ENCODE measurements at places on chromosomes 4 and X.
A peak's percentile ranks its signal among the peaks of the same experiment; 100 is the strongest.

- DNase-seq: no peak
Measured at GRCh38 chr4:5839751-5840674, 52.9 kb downstream of the CRMP1 start.

- DNase-seq: no peak
Measured at GRCh38 chr4:4866866-4867374, 7.5 kb downstream of the MSX1 start.

DNA sequence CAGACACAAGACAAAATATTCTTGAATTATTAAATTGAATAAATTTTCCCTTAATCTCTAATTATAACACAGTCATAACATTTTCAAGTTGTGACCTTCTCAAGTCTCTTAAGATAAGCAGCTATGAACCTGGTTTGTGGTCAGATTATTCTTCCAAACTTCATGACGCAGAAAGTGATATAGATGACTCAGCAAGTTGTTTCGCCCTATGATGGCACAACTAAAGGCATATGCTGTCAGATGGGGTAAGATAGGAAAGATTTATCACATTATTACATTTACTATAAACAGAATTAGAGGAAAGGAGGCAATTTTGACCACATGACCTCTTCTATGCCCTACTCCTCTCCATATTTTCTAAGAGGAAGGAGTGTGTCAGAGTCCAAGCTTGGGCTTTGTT is 4.6 kb upstream of the DCAF12L2 start:
- DNase-seq: no peak

- no peak for DNase-seq
Measured at GRCh38 chr4:8916906-8917305, 45.3 kb upstream of the HMX1 start.

- DNase-seq: no peak
Measured at GRCh38 chr4:87262886-87263285, 42.5 kb upstream of the KLHL8 start.

DNA sequence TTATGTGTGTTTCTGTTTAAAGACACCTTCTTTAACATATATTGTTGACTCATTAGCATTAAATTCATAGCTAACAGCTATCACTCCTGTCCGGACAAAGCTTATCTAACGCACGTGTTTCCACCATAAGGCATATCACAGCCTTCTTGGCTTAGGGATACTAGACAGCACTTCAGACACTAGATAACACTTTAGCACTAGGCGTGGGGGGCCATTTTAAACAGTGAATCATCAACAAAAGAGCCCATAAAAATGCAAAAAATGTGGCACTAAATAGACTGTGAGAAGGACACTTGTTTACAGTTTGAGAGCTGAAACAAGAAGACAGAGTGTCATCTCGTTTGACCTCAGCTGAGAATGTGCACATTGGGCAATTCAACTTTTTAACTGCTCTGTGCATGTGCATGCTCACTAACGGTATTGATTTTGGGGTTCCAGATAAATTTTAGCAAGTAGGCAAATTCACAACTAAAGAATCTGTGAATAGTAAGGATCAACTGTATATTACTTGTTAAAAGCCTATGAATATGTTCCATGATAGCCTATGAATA is 58.9 kb upstream of the RAI2 start:
- no peak for DNase-seq

DNA sequence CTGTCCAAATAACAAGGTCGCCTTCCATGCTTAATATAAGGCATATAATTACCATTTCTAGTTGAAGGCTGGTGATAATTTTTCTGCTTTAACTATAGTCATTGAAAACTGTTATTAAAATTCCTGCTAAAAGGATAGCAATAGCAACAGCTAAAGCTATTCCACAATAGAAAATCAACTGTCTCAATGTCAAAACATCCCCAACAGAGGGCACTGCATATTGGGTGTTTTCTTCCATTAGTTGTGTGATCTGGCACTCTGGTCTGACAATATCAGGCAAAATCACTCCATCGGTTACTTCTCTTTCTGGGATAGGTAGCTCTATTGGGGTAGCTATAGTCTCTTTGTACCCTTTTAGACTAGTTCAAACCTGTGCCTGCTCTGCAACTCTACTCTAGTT is 53.5 kb downstream of the TMPRSS11F start:
- no peak for DNase-seq

- DNase-seq: no peak
Measured at GRCh38 chrX:138708268-138708667, 3.2 kb downstream of the FGF13 start.

- no peak for DNase-seq
Measured at GRCh38 chr4:60463857-60464502, 736.1 kb upstream of the ADGRL3 start.

DNA sequence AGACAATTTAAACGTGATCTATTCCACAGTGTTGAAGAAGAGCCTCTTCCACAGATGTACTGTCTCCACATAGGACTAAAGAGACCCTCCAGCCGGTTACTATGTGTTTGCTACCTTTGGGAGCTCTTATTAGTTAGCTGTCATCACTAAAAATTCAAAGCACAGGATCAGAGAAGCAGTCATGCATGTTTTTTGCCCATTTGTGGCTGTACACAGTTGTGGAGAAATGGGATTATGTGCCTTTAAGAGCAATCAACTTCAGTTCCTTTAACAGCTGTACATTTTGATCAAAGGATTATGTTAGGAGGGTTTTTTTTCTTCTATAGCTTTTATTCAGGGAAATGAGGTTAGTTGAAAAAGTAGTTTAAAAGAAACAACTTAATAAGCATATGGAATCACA is 149.0 kb upstream of the SPOCK3 start:
- no peak for DNase-seq

GRCh38 chr4:77181720-77182119 is 24.7 kb downstream of the CCNG2 start:
- DNase-seq: no peak

DNA sequence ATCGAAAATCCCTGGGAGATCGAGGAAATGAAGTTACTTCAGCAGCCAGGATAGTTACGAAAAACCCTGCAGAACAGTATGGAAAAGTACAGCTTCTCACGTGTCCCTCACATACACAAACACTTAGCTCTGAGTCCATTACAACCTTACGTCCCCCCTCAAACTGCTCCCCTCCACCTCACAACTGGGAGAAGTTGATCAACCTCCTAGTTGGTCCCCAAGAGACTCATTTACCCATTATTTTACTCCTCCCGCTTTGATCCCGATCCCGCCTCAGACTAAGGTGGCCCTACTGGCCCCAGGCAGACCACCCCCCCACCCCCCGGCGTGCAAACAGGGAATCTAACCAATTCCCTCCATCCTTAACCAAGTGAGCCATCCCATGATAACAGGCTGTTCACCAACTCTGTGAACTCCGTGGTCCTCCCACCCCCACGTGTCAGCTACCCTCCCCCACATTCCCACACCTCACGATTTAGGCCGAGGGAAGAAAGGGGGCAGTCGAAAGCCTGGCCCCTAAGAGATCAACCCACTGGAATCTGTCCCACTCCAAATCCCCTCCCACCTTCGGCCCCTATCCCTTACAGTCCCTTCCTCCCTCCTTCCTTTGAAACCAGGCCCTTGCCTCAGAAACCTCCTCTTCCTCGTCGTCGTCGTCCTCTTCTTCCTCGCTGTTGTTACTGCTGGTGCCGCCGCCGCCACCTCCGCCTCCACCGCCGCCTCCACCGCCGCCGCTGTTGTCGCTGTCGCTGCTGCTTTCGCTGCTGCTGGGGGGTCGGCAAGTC is 755 bp downstream of the ANKRD17 start:
- DNase-seq: peak; percentile 3

GRCh38 chrX:123736333-123736921 is 3.6 kb upstream of the THOC2 start:
- DNase-seq: no peak

GRCh38 chr4:94357624-94358023 is 15.0 kb upstream of the HPGDS start:
- no peak for DNase-seq

DNA sequence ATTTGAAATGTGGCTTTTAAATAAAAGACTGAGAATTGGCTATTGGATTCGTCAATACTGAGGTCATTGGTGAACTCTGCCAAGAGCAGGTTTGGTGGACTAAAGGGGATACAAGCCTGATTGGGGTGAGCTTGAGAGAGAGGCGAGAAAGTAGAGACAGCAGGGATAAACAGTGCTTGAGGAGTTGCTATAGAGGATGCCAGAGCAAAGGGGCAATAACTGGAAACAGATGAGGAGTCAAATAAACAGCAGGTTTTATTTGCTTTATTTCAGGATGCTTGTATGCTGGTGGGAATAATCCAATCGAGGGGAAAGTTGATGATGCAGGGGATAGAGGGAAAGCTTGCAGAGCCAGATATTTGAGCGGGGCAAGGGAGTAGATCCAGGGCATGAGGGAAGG is 24.0 kb upstream of the ANXA3 start:
- DNase-seq: no peak

DNA sequence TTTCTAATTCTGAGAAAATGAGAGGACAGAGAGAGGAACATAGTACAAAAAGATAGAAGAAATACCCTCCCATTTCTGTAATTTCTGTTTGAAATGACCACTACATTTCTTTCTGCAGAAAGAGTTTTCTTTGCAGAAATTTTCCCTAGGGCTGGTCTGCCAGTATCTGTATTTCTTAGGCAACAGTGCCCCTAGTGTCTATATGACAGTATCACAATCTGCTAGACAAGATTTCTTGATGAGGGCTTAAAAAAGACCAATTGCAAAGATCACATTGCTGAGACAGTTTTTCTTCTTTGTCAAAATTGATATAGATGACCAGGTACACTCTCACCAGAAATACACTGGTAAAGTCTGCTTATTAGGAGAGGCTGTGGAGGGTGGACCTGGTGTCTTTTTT is 81.0 kb upstream of the ZDHHC15 start:
- DNase-seq: no peak

DNA sequence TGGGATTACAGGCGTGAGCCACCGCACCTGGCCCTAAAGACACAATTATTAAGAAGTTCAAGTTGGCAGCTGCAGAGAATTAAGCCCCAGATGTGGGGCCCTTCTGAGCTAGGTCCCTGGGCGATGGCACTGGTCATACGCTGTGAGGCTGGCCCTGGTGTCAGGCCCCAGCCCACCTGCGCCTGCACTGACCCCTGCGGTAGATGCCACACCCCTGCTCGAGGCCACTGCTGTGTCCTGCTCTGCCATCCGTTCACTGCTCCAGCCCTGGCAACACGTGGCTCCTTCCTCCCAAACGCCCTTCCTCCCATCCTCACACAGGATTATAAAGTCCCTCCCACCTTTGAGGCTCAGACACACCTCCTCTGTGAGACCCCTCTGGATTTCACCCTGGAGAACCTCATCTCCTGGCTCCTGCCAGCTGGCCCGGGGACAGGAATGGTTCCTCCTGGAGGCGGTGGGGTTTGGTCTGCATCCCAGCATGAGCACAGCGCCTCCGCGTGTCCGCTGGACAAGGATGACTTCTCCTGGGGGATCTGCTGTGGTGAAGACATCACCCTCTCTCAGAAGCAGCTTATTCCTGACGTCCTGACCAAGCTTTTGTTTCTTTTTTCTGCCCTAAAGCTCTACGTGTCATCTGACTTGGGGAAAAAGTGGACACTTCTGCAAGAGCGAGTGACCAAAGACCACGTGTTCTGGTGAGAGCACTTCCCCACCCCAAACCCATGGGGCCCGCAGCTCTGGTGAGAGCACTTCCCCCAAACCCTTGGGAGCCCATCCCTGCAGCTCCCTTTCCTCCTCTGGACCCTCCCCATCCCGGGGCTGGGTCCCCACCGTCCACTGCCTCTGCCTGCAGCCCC is 219.0 kb upstream of the PSAPL1 start:
- no peak for DNase-seq
